Type B pancreatic cell (in vitro differentiated cells): ENCODE measurements at places on chromosomes 3 and 15. TPM values are rescaled to one million over a fixed set of nuclear protein-coding genes. Genes with fewer than 3 reads are reported as not detected.
A peak's percentile ranks its signal among the peaks of the same experiment; 100 is the strongest.

- DNase-seq: peak; percentile 60
- H3K27me3 ChIP-seq: peaks cover 73% of the 10 kb centered on the region
- H3K36me3 ChIP-seq: no peaks in the 10 kb centered on the region
- no peaks in the 10 kb centered on the region for H3K4me1 ChIP-seq
Measured at GRCh38 chr3:184538666-184539431, 22.7 kb upstream of the EPHB3 start.

GJD2 gene
- 0.50 and 0.89 TPM in 2 replicates for total RNA-seq

- no peak overlapping the region for H3K27ac ChIP-seq
- peak; percentile 42 for DNase-seq
- H3K27me3 ChIP-seq: peaks cover 40% of the 10 kb centered on the region
- H3K4me1 ChIP-seq: peaks cover 17% of the 10 kb centered on the region
Measured at GRCh38 chr3:127431066-127431465, 143.2 kb upstream of the PRR20G start.

PTX3 gene
- total RNA-seq: 1.7 and 42.2 TPM in 2 replicates

DZIP3 gene
- 14.0 and 22.9 TPM in 2 replicates for total RNA-seq

DNA sequence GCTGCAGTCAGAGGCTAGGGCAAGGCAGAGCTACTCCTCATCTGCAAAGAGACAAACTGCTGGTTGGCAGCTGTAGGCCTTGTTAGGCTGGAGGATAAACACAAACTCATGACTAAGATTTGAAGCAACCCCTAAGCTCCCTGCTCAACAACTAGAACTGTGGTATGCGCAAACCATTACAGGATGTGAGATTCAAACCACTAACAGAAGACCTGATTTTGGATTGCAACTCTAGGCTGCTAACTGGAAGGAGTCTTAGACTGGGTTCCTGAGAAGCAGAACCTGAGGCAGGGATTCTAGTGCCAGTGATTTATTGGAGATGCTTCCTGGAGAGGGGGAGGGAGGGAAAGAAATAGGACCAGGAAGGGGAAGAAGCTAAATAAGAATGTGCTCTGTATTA lies 22.5 kb downstream of the CCR4 start:
- peaks cover 8% of the 10 kb centered on the region for H3K4me1 ChIP-seq
- DNase-seq: no peak
- no peak overlapping the region for H3K27ac ChIP-seq

GRCh38 chr3:84245789-84246188 lies 713.0 kb upstream of the CADM2 start:
- H3K4me3 ChIP-seq: no peak overlapping the region

GRCh38 chr3:139251529-139251928 lies 92.3 kb upstream of the MRPS22 start:
- H3K36me3 ChIP-seq: no peaks in the 10 kb centered on the region
- no peak overlapping the region for H3K4me3 ChIP-seq
- peaks cover 16% of the 10 kb centered on the region for H3K27me3 ChIP-seq
- no peak overlapping the region for H3K27ac ChIP-seq

GRCh38 chr3:175073219-175073905 lies 214.2 kb downstream of the NAALADL2 start:
- H3K27me3 ChIP-seq: no peaks in the 10 kb centered on the region
- H3K4me1 ChIP-seq: no peaks in the 10 kb centered on the region
- H3K36me3 ChIP-seq: no peaks in the 10 kb centered on the region
- H3K27ac ChIP-seq: no peak overlapping the region
- DNase-seq: no peak
- no peak overlapping the region for H3K4me3 ChIP-seq

TGM4 gene
- total RNA-seq: not detected in 2 replicates

IL17RE gene
- total RNA-seq: 13.6 and 24.3 TPM in 2 replicates

DNA sequence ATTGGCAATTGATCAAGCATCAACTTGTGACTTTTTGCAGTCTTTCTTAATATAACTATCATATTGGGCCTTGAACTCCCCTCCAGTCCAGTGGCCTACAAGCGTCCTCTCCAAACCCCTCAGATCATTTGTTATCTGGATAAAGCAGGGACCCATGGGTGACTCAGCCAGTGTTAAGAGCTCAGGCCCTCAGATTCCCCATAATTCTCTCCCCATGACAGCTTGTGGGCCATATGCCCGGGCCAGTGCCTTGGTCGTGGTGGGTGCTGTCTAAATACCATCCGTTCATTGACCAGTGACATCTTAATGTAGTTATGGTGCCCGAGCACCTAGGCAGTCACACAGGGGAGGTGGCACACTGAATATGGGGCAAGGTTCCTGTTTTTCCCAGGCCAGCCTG lies 18.1 kb downstream of the MCF2L2 start:
- H3K36me3 ChIP-seq: no peaks in the 10 kb centered on the region
- H3K4me3 ChIP-seq: no peak overlapping the region
- H3K27me3 ChIP-seq: no peaks in the 10 kb centered on the region
- H3K27ac ChIP-seq: no peak overlapping the region
- no peak for DNase-seq

DNA sequence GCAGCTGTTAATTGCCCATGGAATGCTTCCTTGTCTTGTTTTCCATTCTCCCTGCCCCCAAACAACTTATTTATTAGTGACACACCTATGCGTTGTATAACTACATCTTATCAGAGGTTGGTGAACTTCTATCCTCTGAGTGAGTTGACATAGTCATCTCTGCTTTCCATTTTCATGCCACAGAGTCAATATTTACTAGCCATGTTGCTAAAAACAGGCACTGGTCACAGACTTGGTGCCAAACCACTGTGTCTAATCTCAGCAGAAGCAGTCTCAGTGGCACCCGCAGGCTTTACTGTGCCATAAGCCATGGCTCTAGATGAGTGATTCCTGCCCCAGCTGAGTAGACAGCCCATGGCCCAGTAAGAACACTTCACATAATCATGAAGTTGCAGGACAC lies 26.5 kb downstream of the DAPK2 start:
- H3K27ac ChIP-seq: peak overlapping the region; percentile 6
- H3K4me3 ChIP-seq: no peak overlapping the region
- no peaks in the 10 kb centered on the region for H3K36me3 ChIP-seq

DNA sequence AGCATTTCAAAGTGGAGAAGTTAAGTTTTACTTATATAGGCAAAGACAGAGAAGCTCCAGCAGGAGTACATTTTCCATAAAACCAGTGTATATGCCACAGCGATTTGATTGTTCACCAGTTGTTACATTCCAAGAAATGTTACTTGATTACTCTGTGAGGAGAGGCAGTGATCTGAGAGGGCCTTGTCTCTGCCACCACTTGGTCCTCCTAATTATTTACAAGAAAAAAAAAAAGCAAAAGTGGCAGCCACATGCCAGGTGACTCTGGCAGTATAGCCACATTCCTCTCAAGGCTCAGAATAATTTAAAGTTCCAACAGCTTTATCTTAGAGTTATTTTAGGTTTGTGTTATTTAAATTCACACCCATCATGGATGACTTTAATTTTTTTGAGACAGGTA lies 1077.8 kb downstream of the ZPLD1 start:
- no peaks in the 10 kb centered on the region for H3K4me1 ChIP-seq
- no peak overlapping the region for H3K4me3 ChIP-seq
- H3K36me3 ChIP-seq: no peaks in the 10 kb centered on the region

CYP11A1 gene
- 0.80 and 1.0 TPM in 2 replicates for total RNA-seq

MUC20 gene
- total RNA-seq: 19.7 and 20.0 TPM in 2 replicates

DNA sequence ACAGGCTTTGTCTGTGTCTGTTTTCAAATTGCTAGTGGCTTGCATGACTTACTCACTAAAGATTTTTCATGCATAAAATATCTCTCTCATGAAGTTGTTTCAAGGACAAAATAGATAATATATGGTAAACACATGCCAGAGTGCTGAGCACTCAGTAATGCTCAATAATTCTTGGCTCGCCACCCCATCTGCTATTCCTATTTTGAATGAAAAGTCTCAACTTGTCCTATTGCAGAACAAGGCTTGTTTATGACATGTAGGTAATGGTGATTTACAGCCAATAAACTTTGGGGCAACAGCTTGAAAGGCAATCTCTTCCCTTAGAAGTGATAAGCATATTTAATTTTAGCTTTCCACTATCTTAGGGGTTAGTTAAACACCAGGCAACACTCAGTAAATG lies 789.0 kb upstream of the ROBO1 start:
- H3K27me3 ChIP-seq: no peaks in the 10 kb centered on the region
- no peaks in the 10 kb centered on the region for H3K36me3 ChIP-seq
- no peak overlapping the region for H3K27ac ChIP-seq

SHF gene
- 10.9 and 29.0 TPM in 2 replicates for total RNA-seq

- H3K36me3 ChIP-seq: peaks cover 62% of the 10 kb centered on the region
- no peak for DNase-seq
- H3K4me3 ChIP-seq: no peak overlapping the region
- H3K27ac ChIP-seq: no peak overlapping the region
- no peaks in the 10 kb centered on the region for H3K4me1 ChIP-seq
Measured at GRCh38 chr15:25092661-25093060, 137.9 kb downstream of the SNRPN start.

CCNB2 gene
- total RNA-seq: 24.6 and 63.0 TPM in 2 replicates

- peaks cover 3% of the 10 kb centered on the region for H3K27me3 ChIP-seq
- no peak overlapping the region for H3K27ac ChIP-seq
- no peak overlapping the region for H3K4me3 ChIP-seq
- no peaks in the 10 kb centered on the region for H3K36me3 ChIP-seq
Measured at GRCh38 chr3:61524933-61525332, 36.4 kb upstream of the PTPRG start.

EXD1 gene
- not detected in 2 replicates for total RNA-seq

GRCh38 chr15:101276501-101277037 lies 716 bp downstream of the SELENOS start:
- no peak for DNase-seq
- H3K36me3 ChIP-seq: peaks cover 30% of the 10 kb centered on the region
- H3K27me3 ChIP-seq: no peaks in the 10 kb centered on the region
- H3K4me1 ChIP-seq: peaks cover 7% of the 10 kb centered on the region
- H3K27ac ChIP-seq: peak overlapping the region; percentile 98

ST3GAL6 gene
- 16.5 and 21.9 TPM in 2 replicates for total RNA-seq

SYNPR gene
- 0.55 and 2.3 TPM in 2 replicates for total RNA-seq

- no peaks in the 10 kb centered on the region for H3K27me3 ChIP-seq
- H3K4me3 ChIP-seq: no peak overlapping the region
- DNase-seq: no peak
- H3K4me1 ChIP-seq: peaks cover 34% of the 10 kb centered on the region
Measured at GRCh38 chr3:64560791-64561190, 127.0 kb downstream of the ADAMTS9 start.

ZNF592 gene
- total RNA-seq: 26.4 and 26.8 TPM in 2 replicates

NEK11 gene
- 5.7 and 13.8 TPM in 2 replicates for total RNA-seq

NT5DC2 gene
- 105 and 231 TPM in 2 replicates for total RNA-seq

SNTN gene
- not detected in 2 replicates for total RNA-seq

DNA sequence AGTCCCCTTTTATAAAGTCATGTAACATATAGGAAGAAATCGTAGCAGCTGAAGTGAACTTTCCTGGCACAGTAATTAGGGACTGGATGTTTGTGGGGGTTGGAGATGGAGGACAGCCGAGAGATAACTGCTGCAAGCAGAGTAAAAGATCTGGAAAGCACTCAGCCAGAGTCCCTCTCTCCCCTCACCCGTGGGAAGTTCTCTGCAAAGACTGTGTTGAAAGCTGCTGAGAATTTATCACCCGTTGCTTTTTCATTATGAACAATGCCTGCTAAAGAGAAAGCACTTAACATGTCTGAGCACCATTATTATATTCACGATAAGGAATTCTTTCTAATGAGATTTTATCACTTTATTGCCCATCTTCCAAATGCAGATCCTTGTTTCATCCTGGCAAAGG lies 248.8 kb downstream of the SHOX2 start:
- no peak overlapping the region for H3K27ac ChIP-seq
- peaks cover 27% of the 10 kb centered on the region for H3K4me1 ChIP-seq
- no peaks in the 10 kb centered on the region for H3K36me3 ChIP-seq
- H3K27me3 ChIP-seq: peaks cover 14% of the 10 kb centered on the region

- DNase-seq: no peak
- peaks cover 4% of the 10 kb centered on the region for H3K4me1 ChIP-seq
- H3K27ac ChIP-seq: no peak overlapping the region
- H3K36me3 ChIP-seq: no peaks in the 10 kb centered on the region
- no peak overlapping the region for H3K4me3 ChIP-seq
Measured at GRCh38 chr15:45199136-45199810, 11.5 kb upstream of the SHF start.
